ENCODE measurements at places on chromosomes 16 and 17.

- DNase-seq = no peak
These were observed 2.0 kb downstream of the SIAH1 start for GRCh38 chr16:48383009-48383876.

GRCh38 chr17:48571826-48572417 lies 6.2 kb downstream of the HOXB4 start:
- DNase-seq = no peak

DNA sequence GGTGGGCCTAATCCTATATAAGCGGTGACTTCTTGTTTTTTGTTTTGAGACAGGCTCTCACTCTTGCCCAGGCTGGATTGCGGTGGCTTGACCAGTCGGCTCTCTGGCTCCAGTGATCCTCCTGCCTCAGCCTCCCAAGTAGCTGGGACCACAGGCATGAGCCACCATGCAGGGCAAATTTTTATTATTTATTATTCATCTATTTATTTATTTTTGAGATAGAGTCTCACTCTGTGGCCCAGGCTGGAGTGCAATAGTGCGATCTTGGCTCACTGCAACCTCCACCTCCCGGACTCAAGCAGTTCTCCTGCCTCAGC lies 4.7 kb upstream of the RNF213 start:
- DNase-seq = no peak

GRCh38 chr16:3458278-3458851 lies 14.9 kb downstream of the NAA60 start:
- no peak for DNase-seq

DNA sequence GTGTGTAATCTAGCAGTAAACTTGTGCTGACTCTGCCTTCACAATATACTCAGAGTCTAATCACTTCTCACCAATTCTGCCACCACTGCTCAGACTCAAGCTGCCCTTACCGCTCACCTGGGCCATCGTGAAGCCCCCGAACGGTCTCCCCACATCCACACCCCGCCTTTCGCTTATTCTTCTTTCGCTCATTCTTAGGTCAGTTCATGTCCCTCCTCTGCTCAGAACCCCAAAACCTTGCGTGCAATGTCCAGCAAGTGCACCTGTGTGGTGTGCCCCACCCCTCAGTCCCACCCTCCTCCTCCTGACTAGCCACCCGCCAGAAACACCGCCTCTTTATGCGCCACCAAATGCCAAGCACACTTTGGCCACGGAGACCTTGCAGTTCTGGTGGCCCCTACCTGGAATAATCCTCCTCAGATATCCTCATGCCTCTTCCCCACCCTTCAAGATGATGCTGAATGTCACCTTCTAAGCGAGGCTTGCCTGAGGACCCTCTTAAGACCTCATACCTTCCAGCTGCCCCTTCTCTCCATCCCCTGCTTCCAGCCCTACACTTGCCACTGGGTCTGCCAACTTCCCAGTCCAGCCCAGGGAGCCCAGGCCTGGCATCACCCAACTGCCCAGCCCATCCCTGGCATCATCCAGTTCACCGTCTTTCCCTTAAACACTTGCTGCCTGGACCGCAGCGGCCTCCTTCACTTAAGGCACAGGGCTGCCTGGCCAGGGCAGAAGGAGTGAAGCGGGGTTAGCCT lies 34.3 kb upstream of the RBFOX3 start:
- DNase-seq = no peak

GRCh38 chr17:47218896-47219430 lies 9.8 kb downstream of the MYL4 start:
- DNase-seq = no peak

GRCh38 chr17:45383003-45383402 lies 49.7 kb downstream of the ARHGAP27 start:
- DNase-seq = no peak

- DNase-seq = no peak
These were observed 98.6 kb upstream of the PMFBP1 start for GRCh38 chr16:72270531-72270930.

DNA sequence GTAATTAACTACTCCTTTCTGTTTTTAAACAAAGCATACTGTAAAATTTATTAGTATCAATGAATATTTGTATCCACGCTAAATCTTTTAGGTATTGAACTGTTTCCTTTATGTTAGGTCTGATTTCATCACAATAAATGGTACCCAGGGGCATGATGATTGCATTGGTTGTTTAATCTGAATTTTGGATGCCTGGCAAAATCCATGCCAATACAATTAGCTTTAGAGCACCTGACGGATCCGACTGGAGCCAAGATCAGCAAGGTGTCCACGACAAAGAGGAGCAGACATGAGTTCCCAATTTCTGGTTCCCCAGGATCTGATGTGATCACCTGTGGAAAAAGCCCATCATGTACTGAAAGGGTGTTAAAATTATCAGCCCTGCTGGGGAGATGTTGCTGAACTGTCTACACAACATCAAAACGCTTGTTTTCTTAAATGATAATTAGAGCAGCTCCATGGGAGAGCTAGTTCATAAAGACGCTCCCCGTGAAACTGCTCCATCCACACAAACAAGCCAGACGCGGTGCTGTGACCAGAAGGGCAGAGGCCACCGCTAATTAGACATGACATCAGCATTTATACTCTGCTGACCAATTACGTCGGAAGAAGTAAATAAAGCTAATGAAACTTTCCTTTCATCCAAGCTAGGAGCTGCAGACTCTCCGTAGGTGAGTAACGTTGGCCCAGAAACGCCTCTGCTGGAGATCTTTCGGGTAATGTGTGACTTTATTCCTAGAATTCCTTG lies 151.7 kb downstream of the CPPED1 start:
- no peak for DNase-seq

GRCh38 chr16:13478991-13479390 lies 441.0 kb upstream of the ERCC4 start:
- no peak for DNase-seq

DNA sequence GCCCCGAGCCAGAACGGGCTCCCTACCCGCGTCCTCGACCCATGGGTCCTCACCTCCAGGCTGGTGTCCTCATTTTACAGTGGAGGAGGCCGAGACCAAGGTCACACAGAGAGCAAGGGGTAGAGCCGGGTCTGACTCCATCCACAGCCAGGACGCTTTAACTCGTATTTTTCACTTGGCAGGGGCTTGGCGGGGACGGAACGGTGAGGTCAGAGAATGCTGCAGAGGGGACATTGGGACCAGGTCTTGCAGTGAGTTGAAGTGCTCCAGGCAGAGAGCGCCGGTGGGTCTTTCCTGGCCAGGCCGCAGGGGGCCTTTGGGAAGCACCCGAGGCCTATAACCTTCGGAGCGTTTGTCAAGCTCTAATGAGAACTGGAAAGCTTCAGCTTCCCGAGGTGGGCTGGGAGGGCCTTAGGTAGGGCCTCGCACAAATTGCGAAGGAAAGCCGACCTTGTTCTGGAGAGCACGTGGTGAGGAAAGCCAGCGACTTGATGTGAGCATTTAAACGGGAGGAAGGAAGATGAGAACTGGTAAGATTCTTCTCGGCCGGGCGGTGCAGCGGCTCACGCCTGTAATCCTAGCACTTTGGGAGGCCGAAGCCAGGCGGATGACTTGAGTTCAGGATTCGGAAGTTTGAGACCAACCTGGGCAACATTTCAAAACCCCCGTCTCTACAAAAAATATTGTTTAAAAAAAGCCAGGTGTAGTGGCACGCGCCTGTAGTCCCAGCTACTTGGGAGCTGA lies 908 bp upstream of the CLUH start:
- DNase-seq = no peak

GRCh38 chr16:11524098-11524760 lies 62.5 kb downstream of the LITAF start:
- no peak for DNase-seq

DNA sequence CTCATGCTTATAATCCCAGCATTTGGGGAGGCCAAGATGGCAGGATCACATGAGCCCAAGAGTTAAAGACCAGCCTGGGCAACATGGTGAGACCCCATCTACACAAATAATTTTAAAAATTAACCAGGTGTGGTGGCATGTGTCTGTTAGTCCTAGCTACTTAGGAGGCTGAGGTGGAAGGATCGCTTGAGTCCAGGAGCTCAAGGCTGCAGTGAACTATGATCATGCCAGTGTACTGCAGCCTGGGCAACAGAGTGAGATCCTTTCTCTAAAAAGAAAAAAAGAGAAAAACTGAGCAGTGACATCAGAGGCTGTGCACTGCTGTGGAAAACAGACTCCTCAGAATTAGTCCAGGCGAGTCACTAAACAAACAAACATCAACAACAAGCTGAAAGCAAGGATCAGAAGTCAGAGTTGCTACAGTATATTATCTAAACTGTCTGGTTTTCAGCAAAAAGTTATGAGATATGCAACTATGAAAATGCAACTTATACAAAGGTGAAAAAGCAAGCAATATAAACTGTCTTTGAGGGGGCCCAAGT lies 39.3 kb downstream of the CBFB start:
- no peak for DNase-seq
